ENCODE measurements at places on chromosomes 12 and 14.

GRCh38 chr14:69593018-69593677 lies 18.2 kb upstream of the SUSD6 start:
- DNase-seq: peak; percentile 46
- no peaks in the 10 kb centered on the region for H3K36me3 ChIP-seq
- peak overlapping the region; percentile 33 for H3K27ac ChIP-seq
- no peak overlapping the region for H3K4me3 ChIP-seq
- H3K27me3 ChIP-seq: no peaks in the 10 kb centered on the region

DNA sequence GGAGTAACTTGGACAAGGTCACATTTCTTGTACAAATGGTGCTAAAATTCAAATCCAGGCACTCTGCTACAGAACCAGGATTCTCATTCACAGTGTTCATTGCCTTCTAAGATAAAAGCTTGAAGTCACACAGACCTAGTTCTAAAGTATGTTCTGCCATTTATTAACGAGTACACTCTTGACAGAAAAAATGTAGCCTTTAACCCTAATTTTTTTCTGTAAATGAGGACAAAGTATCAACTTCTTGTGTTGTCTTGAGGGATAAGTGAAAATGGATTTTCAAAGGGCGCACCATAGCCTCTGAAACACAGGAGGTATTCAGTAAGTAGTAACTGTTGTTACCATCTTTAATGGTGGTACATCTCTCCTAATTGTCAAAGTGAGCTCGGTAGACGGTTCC lies 379.8 kb upstream of the FLRT2 start:
- no peak for DNase-seq
- H3K36me3 ChIP-seq: no peaks in the 10 kb centered on the region
- no peaks in the 10 kb centered on the region for H3K27me3 ChIP-seq
- no peak overlapping the region for H3K4me3 ChIP-seq

DNA sequence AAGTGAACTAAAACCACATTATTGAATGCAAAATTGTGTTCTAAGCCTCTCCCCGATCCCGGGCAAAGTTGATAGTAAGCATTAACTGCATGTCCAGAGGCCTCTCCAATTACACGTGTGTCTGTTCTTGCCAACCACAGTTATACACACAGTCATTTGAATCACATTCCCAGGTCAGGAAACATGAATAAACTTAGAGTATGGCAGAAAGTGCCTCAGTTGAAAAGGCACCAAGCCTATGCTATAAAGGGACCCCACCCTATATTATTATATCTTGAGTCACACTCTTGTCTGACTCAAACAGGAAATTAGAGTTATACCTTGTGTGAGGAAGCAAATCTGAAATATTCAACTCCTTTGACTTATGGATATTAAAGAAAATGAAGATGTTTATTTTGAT lies 128.3 kb upstream of the STXBP6 start:
- no peak overlapping the region for H3K4me3 ChIP-seq
- no peaks in the 10 kb centered on the region for H3K36me3 ChIP-seq
- no peaks in the 10 kb centered on the region for H3K27me3 ChIP-seq
- no peaks in the 10 kb centered on the region for H3K4me1 ChIP-seq
- no peak for DNase-seq
- H3K27ac ChIP-seq: no peak overlapping the region

GRCh38 chr12:107094183-107094448 lies 767 bp upstream of the CRY1 start:
- no peaks in the 10 kb centered on the region for H3K36me3 ChIP-seq
- peaks cover 20% of the 10 kb centered on the region for H3K4me1 ChIP-seq

DNA sequence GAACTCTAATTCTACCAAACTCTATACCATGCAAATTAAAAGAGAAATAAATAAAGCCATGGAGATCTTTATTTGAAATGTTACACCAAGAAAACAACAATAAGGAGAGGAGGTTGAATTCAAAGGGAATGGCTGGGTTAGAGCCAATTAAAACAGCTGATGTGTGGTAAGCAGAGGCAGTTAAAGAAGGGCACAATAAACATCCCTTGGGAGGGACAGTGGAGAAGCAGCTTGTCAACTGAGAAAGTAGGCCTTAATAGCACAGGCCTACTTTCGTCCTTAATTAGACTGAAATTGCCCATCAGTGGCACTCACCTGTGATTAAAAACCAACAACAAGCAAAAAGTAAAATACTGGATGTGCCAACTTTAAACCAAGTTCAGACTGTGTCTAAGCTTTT lies 16.3 kb upstream of the NAV3 start:
- no peaks in the 10 kb centered on the region for H3K4me1 ChIP-seq
- no peak overlapping the region for H3K27ac ChIP-seq
- no peaks in the 10 kb centered on the region for H3K27me3 ChIP-seq
- DNase-seq: no peak
- no peaks in the 10 kb centered on the region for H3K36me3 ChIP-seq

GRCh38 chr14:79077096-79077495 lies 906.9 kb downstream of the NRXN3 start:
- H3K4me1 ChIP-seq: no peaks in the 10 kb centered on the region
- no peak for DNase-seq
- no peaks in the 10 kb centered on the region for H3K36me3 ChIP-seq
- H3K27ac ChIP-seq: no peak overlapping the region

GRCh38 chr12:115205755-115206308 lies 521.9 kb upstream of the TBX3 start:
- H3K27me3 ChIP-seq: no peaks in the 10 kb centered on the region
- H3K36me3 ChIP-seq: no peaks in the 10 kb centered on the region

DNA sequence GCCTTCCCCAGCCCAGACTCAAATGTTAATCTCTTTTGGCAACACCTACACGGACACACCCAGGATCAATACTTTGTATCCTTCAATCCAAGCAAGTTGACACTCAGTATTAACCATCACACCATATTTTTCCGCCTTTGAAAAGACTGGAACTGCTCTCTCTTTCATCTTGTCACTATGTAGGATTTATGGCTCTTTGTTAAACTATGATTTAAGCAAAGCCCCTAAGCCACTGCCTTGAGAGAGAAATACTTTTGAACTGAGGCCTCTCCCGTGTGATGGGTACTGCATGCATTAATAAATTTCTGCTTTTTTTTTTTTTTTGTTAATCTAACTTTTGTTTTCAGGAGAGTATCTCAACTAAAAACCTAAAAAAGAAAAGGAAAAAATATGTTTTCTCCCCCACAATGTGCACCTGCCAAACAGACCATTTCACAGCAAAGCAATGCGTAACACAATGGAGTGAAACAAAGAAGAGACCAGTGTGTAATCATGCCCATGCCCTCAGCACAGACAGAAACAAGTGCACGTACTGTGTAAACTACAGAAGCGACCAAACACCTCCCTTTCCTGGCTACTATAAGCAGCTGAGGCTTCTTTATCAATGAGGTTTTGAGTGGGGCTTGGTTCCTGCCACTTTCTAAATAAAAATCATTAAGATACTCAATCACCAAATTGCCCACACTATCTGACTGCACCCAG lies 28.3 kb upstream of the ETFBKMT start:
- H3K27ac ChIP-seq: no peak overlapping the region
- H3K27me3 ChIP-seq: no peaks in the 10 kb centered on the region
- H3K4me3 ChIP-seq: no peak overlapping the region

GRCh38 chr12:131640525-131640924 lies 70.4 kb upstream of the SFSWAP start:
- H3K36me3 ChIP-seq: no peaks in the 10 kb centered on the region
- peaks cover 6% of the 10 kb centered on the region for H3K27me3 ChIP-seq
- no peak for DNase-seq
- H3K4me3 ChIP-seq: no peak overlapping the region
- no peak overlapping the region for H3K27ac ChIP-seq

- no peaks in the 10 kb centered on the region for H3K4me1 ChIP-seq
- no peak for DNase-seq
- H3K27me3 ChIP-seq: no peaks in the 10 kb centered on the region
- H3K36me3 ChIP-seq: no peaks in the 10 kb centered on the region
- no peak overlapping the region for H3K27ac ChIP-seq
Observed at GRCh38 chr14:92287987-92288386, 35.0 kb upstream of the SLC24A4 start.

DNA sequence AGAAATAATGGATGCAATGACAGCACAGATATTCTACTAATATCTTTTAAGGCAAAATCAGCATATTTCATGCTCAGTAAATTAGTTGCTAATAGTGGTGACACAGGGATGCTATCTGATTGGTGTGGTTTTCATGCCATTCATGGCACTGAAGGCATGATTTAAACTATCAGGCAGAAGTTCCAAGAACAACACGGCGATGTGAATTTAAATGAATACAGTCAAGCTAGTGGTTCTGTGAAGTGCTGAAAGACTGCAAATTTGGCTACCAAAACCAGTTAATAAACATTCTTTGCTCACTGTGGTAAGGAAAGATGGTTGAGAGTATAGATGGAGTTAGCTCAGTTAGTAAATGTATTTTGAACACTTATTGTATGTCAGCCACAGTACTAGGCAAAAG lies 272.0 kb upstream of the DIO2 start:
- no peak overlapping the region for H3K4me3 ChIP-seq
- H3K27me3 ChIP-seq: no peaks in the 10 kb centered on the region
- no peak for DNase-seq
- H3K4me1 ChIP-seq: no peaks in the 10 kb centered on the region
- H3K36me3 ChIP-seq: no peaks in the 10 kb centered on the region
- no peak overlapping the region for H3K27ac ChIP-seq

GRCh38 chr14:54631016-54631415 lies 64.1 kb downstream of the SAMD4A start:
- H3K36me3 ChIP-seq: no peaks in the 10 kb centered on the region
- H3K27ac ChIP-seq: no peak overlapping the region
- no peak overlapping the region for H3K4me3 ChIP-seq

DNA sequence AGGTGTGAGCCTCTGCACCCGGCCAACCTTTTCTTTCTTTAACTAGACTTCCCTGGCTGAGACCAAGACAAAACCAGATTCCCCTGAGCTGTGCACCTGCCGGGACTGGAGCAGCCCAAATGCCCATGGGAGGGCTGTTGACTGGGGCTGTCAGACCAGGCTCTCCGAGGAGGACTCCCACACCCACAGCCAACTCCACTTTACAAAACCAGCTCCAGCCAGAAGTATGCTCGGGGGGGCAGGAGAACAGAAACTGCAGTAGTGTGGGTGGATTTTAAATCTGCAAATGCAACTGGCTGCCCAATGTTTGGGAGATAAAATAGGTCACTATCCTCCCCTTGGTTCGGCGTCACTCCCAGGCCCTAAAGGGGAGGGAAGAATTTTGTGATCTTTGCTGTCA lies 78.5 kb downstream of the VCPKMT start:
- no peaks in the 10 kb centered on the region for H3K27me3 ChIP-seq
- DNase-seq: no peak
- no peak overlapping the region for H3K4me3 ChIP-seq
- no peaks in the 10 kb centered on the region for H3K36me3 ChIP-seq
- peaks cover 13% of the 10 kb centered on the region for H3K4me1 ChIP-seq

DNA sequence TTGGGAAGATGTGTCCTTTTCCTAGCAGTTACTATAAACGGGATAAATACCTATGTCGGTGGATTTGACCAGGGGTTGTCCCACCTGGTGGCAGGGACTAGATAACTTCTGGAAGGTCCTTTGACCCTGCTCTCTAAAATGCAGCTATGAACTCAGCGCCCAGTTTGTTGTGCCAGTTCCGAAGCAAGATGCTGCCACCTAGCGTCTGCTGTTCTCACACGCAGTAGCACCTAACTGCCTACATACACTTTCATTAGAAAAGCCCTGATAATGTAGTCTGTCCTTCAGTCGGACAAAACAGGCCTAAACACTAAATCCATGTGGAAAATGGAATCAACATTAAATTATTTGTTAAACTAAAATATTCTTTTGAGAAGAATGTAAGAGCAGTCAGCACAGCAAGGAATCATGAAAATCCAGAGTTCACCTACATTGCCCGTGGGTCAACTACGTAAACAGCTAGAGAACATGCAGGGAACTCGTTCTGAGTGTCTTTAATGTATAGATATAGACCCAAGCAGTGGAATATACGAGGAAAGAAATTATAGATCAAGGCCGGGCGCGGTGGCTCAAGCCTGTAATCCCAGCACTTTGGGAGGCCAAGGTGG lies 51.1 kb upstream of the CRACR2A start:
- H3K27ac ChIP-seq: no peak overlapping the region
- no peak overlapping the region for H3K4me3 ChIP-seq
- H3K27me3 ChIP-seq: no peaks in the 10 kb centered on the region
- peaks cover 18% of the 10 kb centered on the region for H3K36me3 ChIP-seq
- H3K4me1 ChIP-seq: no peaks in the 10 kb centered on the region
- DNase-seq: peak; percentile 66

GRCh38 chr14:52514046-52514811 lies 38.1 kb downstream of the TXNDC16 start:
- no peak overlapping the region for H3K4me3 ChIP-seq
- H3K36me3 ChIP-seq: no peaks in the 10 kb centered on the region
- H3K27me3 ChIP-seq: no peaks in the 10 kb centered on the region
- H3K27ac ChIP-seq: no peak overlapping the region
- H3K4me1 ChIP-seq: no peaks in the 10 kb centered on the region

DNA sequence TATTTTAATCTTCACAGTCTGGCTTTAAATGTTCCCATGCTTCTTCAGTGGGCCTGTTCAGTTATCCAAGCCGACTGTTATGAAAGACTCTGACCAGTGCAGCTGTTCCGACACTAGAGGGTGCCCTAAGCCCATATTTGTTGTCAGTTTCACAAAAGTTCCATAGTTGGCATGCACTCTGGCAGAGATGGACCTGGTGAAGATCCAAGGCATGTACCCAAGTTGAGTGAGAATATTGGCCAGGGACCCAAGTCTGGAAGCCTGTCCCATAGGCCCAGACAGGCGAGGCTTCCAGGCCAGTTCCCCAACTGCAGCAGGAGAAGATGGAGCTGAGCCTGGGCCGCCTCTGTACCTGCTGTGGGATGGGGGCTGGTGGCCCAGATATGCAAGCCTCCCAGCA lies 27.4 kb upstream of the GUCY2C start:
- no peaks in the 10 kb centered on the region for H3K4me1 ChIP-seq
- H3K36me3 ChIP-seq: no peaks in the 10 kb centered on the region
- DNase-seq: no peak
- no peaks in the 10 kb centered on the region for H3K27me3 ChIP-seq
- H3K4me3 ChIP-seq: no peak overlapping the region
- H3K27ac ChIP-seq: no peak overlapping the region

Measured in tibial nerve (tissue), 4 donors.